ENCODE measurements at places on chromosomes 12 and 14.

GRCh38 chr12:120821878-120822277, 82.3 kb downstream of the SPPL3 start:
- DNase-seq = no peak
- no peaks in the 10 kb centered on the region for H3K27me3 ChIP-seq
- peaks cover 40% of the 10 kb centered on the region for H3K4me1 ChIP-seq
- no peak overlapping the region for H3K4me3 ChIP-seq
- no peaks in the 10 kb centered on the region for H3K36me3 ChIP-seq

DNA sequence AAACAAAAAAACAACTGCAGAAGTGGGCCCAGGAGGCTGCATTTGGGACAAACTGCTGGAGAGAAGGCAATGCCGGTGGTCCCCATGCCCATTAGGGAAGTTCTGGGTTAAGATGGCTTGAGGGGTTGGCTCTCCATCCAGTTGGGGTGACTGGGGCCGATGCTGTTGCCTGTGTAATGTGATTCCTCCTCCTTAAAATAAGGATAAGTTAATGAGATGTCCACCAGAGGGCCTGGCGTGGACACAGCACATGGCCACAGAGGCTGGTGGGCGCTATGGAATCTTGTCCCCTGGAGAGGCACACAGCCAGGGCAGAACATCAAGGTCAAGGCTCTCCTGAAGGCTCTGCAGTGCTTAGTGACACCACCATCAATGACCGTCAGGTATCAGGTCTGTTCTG, 1.0 kb upstream of the TESC start:
- H3K4me1 ChIP-seq = peaks cover 17% of the 10 kb centered on the region
- H3K27ac ChIP-seq = no peak overlapping the region
- peak overlapping the region; percentile 76 for H3K4me3 ChIP-seq
- no peak for DNase-seq
- no peaks in the 10 kb centered on the region for H3K27me3 ChIP-seq

GRCh38 chr12:66984962-66985361, 284.2 kb upstream of the CAND1 start:
- no peaks in the 10 kb centered on the region for H3K36me3 ChIP-seq
- H3K27me3 ChIP-seq = peaks cover 44% of the 10 kb centered on the region
- no peak overlapping the region for H3K27ac ChIP-seq
- no peak for DNase-seq
- no peaks in the 10 kb centered on the region for H3K4me1 ChIP-seq

- no peaks in the 10 kb centered on the region for H3K4me1 ChIP-seq
- DNase-seq = no peak
- no peak overlapping the region for H3K27ac ChIP-seq
- H3K36me3 ChIP-seq = no peaks in the 10 kb centered on the region
These were observed 39.9 kb downstream of the ATL1 start for GRCh38 chr14:50599700-50600444.

GRCh38 chr14:98704441-98704840, 567.6 kb downstream of the BCL11B start:
- no peaks in the 10 kb centered on the region for H3K36me3 ChIP-seq
- DNase-seq = peak; percentile 70
- peaks cover 40% of the 10 kb centered on the region for H3K4me1 ChIP-seq
- no peaks in the 10 kb centered on the region for H3K27me3 ChIP-seq
- H3K27ac ChIP-seq = no peak overlapping the region

DNA sequence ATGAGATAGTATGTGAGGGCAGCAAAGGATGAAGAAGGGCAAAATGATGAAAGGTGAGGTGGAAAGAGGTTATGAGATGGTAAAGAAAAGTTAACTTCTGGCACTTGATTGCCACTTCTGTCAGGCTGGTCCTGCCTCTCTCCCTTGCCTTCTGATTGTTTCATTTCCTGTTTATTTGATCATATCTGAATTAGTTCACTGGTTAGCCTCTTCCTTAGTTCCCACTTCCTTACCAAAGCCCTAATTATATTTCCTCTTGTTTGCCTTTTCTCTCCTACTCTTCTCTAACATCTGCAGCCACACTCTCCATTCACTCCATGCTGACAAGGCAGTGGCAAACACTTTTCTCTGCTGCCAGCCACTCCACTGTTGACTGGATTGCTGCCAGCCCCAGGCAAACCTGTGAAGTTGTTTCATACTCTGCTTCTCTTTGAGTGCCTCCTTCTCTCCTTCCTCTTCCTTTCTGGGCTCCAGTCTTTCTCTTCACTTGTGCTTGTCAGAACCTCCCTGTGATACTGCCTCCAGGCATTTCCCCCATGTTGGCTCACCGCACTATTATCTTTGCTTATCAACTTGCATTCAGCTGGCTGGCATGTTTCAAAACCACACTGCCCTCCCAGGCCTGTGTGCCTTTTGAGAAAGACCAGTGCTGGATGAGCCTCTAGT, 8.1 kb downstream of the PNP start:
- peaks cover 64% of the 10 kb centered on the region for H3K4me1 ChIP-seq
- peak overlapping the region; percentile 64 for H3K4me3 ChIP-seq
- no peak for DNase-seq
- no peaks in the 10 kb centered on the region for H3K27me3 ChIP-seq

GRCh38 chr12:3010214-3010930, 51.2 kb downstream of the TEAD4 start:
- no peaks in the 10 kb centered on the region for H3K36me3 ChIP-seq
- H3K27me3 ChIP-seq = peaks cover 14% of the 10 kb centered on the region
- no peak for DNase-seq
- no peaks in the 10 kb centered on the region for H3K4me1 ChIP-seq

- no peak overlapping the region for H3K4me3 ChIP-seq
- peak overlapping the region; percentile 90 for H3K27ac ChIP-seq
- peaks cover 26% of the 10 kb centered on the region for H3K4me1 ChIP-seq
- no peaks in the 10 kb centered on the region for H3K27me3 ChIP-seq
These were observed 23.5 kb upstream of the AMN start for GRCh38 chr14:102898776-102899515.

DNA sequence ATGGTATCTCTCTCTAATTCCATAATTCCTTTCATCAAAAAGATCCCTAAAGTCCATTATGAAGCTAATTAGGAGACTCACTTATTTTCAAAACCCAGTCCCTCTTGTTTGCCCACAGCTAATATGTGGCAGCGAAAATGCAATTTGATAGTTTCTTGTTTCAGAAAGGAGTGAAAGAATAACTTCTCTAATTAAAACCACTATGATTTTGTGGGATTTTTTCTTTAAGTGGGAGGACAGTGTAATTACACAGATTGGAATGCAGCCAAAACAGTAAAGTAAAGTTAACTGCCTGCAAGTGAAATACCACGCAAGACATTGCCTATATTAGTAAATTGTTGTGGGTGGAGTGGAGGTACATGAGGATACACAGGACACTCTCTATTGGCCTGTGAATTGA, 50.0 kb downstream of the PTPRO start:
- H3K27me3 ChIP-seq = no peaks in the 10 kb centered on the region
- H3K4me1 ChIP-seq = no peaks in the 10 kb centered on the region
- no peak overlapping the region for H3K4me3 ChIP-seq
- no peaks in the 10 kb centered on the region for H3K36me3 ChIP-seq

GRCh38 chr12:23555180-23555824, 394.2 kb downstream of the SOX5 start:
- no peaks in the 10 kb centered on the region for H3K4me1 ChIP-seq
- H3K36me3 ChIP-seq = no peaks in the 10 kb centered on the region

DNA sequence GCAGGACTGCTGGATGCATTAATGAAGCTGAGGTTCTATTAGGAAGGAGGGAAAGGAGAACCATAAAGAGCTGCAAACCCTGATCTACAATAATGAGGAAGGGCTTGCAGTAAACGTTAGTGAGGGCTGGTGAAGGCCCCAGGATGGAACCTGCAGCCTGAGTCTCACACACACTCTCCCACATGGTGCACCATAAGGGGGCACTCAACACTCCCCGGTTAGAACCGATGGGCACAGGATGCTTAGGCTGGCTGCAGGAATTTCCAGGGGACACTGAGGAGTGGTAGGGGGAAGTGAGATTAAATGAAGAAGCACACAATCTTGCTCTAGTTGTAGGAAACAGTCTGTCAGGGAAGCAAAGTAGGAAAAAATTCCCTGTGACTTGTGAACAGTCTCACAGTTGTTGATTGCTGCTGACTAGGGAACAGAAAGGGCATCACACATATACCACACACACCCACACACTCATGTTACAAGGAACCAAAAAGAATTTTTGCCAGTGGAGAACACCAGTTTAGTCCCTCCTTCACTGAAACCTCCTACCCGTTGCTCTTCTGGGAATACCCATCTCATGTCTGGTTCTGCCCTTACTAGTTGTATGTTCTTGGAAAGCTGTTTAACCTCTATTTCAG, 56.2 kb upstream of the FERMT2 start:
- no peak overlapping the region for H3K4me3 ChIP-seq
- no peak for DNase-seq
- H3K27me3 ChIP-seq = peaks cover 9% of the 10 kb centered on the region
- H3K36me3 ChIP-seq = peaks cover 2% of the 10 kb centered on the region
- H3K4me1 ChIP-seq = no peaks in the 10 kb centered on the region
- H3K27ac ChIP-seq = no peak overlapping the region

- no peak overlapping the region for H3K27ac ChIP-seq
- no peaks in the 10 kb centered on the region for H3K36me3 ChIP-seq
- H3K4me1 ChIP-seq = peaks cover 5% of the 10 kb centered on the region
- H3K27me3 ChIP-seq = peaks cover 64% of the 10 kb centered on the region
- DNase-seq = no peak
These were observed 806 bp downstream of the LTBR start for GRCh38 chr12:6384499-6385436.

GRCh38 chr12:124914392-124915238, at the start of gene UBC:
Gene UBC (minus strand): TSS chr12:124914650. CDS start chr12:124913771, 879 bp downstream.
- peaks cover 9% of the 10 kb centered on the region for H3K27me3 ChIP-seq
- H3K4me1 ChIP-seq = peaks cover 89% of the 10 kb centered on the region

DNA sequence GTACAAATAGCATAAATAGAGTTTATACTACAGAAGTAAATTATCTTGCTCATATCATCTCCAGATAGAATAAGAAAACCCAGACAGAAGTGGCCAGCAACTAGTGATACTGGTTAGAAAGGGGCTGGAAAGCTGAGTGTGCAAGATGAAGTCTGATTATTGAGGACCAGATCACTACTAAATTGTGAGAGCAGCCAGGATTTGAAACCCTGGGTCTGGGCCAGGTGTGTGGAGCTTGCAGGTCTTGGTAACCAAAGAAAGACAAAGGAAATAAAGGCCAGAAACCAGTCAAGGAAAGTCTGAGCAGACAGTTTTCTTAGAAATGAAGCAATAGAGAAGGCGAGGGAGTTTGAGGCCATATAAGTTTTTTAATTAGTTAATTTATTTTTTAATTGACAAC, 611.8 kb downstream of the ETNK1 start:
- DNase-seq = no peak
- no peak overlapping the region for H3K27ac ChIP-seq
- no peaks in the 10 kb centered on the region for H3K27me3 ChIP-seq
- H3K36me3 ChIP-seq = no peaks in the 10 kb centered on the region

- H3K27ac ChIP-seq = no peak overlapping the region
- no peak overlapping the region for H3K4me3 ChIP-seq
- H3K27me3 ChIP-seq = no peaks in the 10 kb centered on the region
- H3K4me1 ChIP-seq = peaks cover 5% of the 10 kb centered on the region
- DNase-seq = no peak
These were observed 34.1 kb downstream of the SENP1 start for GRCh38 chr12:48071808-48072207.

GRCh38 chr12:55931780-55932550, 1.0 kb downstream of the DGKA start:
- peak overlapping the region; percentile 99 for H3K4me3 ChIP-seq
- peaks cover 57% of the 10 kb centered on the region for H3K36me3 ChIP-seq
- H3K27ac ChIP-seq = peak overlapping the region; percentile 99
- DNase-seq = no peak

DNA sequence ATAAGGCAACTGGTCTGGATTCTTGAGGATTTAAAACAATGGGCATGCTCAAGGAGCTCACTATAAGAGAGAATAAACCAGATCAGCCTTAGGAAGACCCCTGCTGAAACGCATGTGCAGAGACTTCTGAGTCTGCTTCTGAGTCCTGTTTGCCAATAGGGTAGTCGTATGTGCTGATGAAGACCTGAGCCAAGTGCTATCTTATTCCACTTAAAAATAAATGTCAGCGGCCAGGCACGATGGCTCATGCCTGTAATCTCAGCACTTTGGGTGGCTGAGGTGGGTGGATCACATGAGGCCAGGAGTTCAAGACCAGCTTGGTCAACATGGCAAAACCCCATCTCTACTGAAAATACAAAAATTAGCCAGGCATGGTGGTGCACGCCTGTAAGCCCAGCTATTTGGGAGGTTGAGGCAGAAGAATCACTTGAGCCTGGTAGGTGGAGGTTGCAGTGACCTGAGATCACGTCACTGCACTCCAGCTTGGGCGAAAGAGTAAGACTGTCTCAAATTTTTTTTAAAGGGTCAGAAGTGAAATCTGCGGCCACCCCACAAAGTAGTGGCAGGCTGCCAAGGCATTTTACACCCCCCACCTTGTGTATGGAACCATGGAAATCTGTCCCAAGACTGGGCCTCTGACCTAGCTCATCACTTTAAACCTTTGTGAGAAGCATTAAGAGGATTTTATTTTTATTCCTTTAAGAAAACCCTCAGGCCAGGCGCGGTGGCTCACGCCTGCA, 20.3 kb downstream of the RFC5 start:
- no peak for DNase-seq
- no peaks in the 10 kb centered on the region for H3K27me3 ChIP-seq
- H3K27ac ChIP-seq = no peak overlapping the region
- H3K4me1 ChIP-seq = peaks cover 4% of the 10 kb centered on the region
- H3K36me3 ChIP-seq = peaks cover 60% of the 10 kb centered on the region

DNA sequence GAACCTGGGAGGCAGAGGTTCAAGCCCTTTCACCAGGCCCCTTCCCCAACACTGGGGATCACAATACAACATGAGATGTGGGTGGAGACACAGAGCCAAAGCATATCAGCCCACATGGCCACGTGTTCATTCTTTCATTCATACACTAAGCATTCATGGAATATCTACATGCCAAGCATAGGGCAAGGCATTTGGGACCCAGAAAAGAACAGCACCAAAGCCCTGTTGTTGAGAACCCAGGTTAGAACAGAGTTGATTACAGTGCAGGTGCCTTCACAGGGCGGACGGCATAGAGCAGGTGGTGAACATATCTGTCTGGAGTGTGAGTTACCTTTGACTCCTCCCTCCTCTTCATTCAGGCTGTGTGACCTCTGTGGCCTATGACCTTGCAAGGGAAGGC, 159.4 kb upstream of the GSC start:
- no peak overlapping the region for H3K27ac ChIP-seq
- no peaks in the 10 kb centered on the region for H3K36me3 ChIP-seq
- no peak overlapping the region for H3K4me3 ChIP-seq

- no peaks in the 10 kb centered on the region for H3K4me1 ChIP-seq
- peaks cover under 1% of the 10 kb centered on the region for H3K36me3 ChIP-seq
- H3K4me3 ChIP-seq = no peak overlapping the region
- H3K27me3 ChIP-seq = peaks cover 25% of the 10 kb centered on the region
These were observed 1.1 kb upstream of the MYH7 start for GRCh38 chr14:23436327-23437132.

- H3K4me3 ChIP-seq = no peak overlapping the region
- H3K27ac ChIP-seq = no peak overlapping the region
- H3K27me3 ChIP-seq = peaks cover 17% of the 10 kb centered on the region
- no peak for DNase-seq
- no peaks in the 10 kb centered on the region for H3K4me1 ChIP-seq
These were observed 253.0 kb downstream of the SNAPC1 start for GRCh38 chr14:62015243-62015642.

GRCh38 chr14:89493877-89494634, 77.0 kb upstream of the FOXN3 start:
- DNase-seq = no peak
- peaks cover 5% of the 10 kb centered on the region for H3K36me3 ChIP-seq
- H3K4me1 ChIP-seq = peaks cover 36% of the 10 kb centered on the region
- H3K27ac ChIP-seq = no peak overlapping the region
- no peak overlapping the region for H3K4me3 ChIP-seq

- no peaks in the 10 kb centered on the region for H3K36me3 ChIP-seq
- H3K4me1 ChIP-seq = no peaks in the 10 kb centered on the region
- H3K27me3 ChIP-seq = no peaks in the 10 kb centered on the region
- H3K4me3 ChIP-seq = no peak overlapping the region
- H3K27ac ChIP-seq = no peak overlapping the region
These were observed 967.9 kb downstream of the FSCB start for GRCh38 chr14:43539210-43539609.
